ENCODE measurements at places on chromosomes 5 and 9. TPM values are rescaled to one million over a fixed set of nuclear protein-coding genes. Genes with fewer than 3 reads are reported as not detected.

The SV2C gene
- total RNA-seq = not detected

DNA sequence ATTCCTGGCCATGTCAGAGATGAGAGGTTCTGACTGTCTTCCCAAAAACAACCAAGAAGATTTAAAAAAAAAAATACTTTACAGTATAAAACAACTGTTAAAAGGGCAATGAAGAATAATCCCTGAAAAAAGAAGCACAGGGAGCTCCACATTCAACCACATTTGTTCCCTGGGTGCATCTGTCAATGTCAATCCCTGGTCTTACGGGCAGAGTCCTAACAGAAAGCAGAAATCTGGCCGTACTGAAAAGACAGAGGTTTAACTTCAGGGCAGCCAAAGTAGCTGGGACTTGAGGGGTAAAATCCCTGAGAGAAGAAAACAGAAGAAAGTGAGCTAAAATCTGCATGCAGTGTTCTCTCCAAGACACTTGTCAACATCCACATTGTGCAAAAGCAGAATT is 76.6 kb downstream of the RICTOR start:
- no peak for DNase-seq

- DNase-seq = no peak
Observed at GRCh38 chr9:93068956-93069355, 10.5 kb downstream of the SUSD3 start.

DNA sequence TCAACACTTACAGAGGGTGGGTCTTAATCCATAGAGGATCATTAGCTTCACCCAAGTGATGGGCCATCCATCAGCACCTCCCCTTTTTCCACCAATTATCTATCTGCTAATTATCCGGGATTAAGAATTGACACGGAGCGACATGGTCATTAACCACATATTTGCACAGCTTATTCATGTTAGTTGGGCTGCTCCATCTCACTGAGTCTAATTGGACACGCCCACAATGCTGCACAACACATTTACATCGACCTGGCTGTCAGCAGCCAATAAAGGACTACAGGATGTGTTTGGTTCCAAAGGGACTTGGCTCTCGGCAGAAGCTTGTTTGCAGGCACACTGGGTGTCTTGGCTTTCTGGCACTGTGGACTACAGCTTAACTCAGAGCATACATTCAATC is 21.6 kb downstream of the FOXE1 start:
- DNase-seq = no peak

- DNase-seq = no peak
Observed at GRCh38 chr5:154559398-154560276, 81.6 kb upstream of the HAND1 start.

The CCDC152 gene
- not detected for total RNA-seq

- peak; percentile 72 for DNase-seq
Observed at GRCh38 chr5:173881811-173882575, 6.2 kb upstream of the CPEB4 start.

The RNF183 gene
- total RNA-seq = not detected

DNA sequence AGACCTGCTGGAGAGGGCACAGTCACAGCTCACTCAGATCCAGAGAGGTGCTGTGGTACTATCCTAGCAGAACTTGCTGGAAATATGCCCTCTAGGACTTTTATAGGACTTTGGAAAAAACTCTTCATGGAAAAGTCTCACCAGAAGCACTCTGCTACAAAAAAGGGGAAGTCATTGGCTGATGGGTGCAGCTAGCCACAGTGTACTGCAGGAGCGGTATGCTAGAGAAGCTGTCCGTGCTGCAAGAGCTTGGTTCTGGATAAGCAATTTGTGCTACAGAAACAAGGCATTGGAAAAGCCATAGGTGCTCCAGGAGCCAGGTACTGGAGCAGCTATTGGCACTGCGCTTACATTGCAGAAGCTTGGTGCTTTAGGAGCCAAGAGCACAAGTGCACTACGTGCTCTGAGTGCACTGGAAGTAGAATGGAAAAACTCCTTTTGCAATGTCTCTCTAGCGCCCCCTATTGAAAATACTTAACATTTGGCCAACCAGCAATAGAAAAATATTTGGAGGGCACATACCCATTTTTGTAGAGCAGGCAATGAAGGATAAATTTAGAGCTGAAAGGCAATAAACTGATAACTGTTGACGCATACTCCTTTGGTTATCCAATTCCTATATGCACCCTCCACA is 83.4 kb downstream of the MEGF10 start:
- no peak for DNase-seq

- DNase-seq = no peak
Observed at GRCh38 chr9:116718111-116718510, 31.0 kb downstream of the TRIM32 start.

DNA sequence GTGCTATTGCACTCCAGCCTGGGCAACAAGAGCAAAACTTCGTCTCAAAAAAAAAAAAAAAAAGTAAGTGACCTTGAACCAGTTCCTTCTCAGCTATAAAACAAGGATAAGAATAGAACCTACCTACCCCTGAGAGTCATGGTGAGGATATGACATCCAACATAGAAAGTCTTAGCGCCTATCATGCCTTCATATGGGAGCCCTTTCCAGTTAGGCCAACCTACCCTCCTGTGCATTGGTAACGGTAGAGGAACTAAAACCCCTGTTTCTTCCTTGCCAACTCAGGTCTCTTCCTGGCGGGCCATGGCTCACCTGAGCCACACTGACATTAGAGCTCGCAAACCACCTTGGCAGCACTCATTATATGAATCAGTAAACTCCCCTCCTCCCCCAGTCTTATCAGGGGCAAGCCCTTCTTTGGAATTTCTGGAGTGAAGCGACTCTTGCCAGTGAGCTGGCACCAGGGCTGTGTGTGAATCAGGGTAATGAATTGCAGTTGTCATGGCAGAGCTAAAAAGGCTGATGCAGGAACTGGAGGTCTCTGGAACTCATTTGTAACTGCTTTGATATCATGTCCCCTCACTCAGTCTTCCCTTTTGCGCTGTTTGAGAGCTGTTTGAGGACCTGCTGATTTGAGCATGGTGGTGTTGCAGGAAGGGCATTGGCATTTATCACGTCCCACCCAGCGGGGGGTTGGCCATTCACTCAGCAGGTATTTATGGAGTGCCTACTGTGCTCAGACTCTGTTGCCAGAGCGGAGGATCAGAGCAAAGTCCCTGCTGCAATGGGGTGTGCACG is 10.3 kb downstream of the WWC1 start:
- peak; percentile 94 for DNase-seq

GRCh38 chr5:68214482-68215207 is 911 bp upstream of the PIK3R1 start:
- DNase-seq = peak; percentile 12

- DNase-seq = no peak
Observed at GRCh38 chr9:133727277-133727875, 10.8 kb downstream of the SARDH start.

GRCh38 chr9:129637102-129637501 is 4.8 kb downstream of the ASB6 start:
- no peak for DNase-seq

GRCh38 chr5:66789434-66789833 is 193.2 kb downstream of the MAST4 start:
- DNase-seq = no peak

The NKD2 gene
- not detected for total RNA-seq

The GHR gene
- total RNA-seq = 1.1 TPM

DNA sequence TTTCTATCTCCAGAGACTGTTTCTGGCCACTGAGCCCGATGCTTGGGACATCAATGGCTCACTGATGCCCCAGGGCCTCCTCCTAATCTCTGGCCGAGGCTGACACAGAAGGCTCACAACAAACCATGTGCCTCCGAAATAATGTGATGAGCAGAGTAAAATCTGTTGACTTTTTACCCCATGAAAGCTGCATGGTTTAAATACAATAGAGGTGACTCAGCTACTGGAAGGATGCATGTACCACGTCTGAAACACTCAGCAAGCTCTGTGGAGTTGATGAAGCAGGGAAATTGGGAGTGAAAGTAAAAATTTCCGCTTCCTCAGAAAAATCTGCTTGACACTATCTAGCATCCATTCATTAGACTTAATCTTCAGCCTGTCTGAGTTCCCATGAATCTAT is 111.1 kb upstream of the EQTN start:
- DNase-seq = peak; percentile 36

The ALDH7A1 gene
- 42.4 TPM for total RNA-seq

DNA sequence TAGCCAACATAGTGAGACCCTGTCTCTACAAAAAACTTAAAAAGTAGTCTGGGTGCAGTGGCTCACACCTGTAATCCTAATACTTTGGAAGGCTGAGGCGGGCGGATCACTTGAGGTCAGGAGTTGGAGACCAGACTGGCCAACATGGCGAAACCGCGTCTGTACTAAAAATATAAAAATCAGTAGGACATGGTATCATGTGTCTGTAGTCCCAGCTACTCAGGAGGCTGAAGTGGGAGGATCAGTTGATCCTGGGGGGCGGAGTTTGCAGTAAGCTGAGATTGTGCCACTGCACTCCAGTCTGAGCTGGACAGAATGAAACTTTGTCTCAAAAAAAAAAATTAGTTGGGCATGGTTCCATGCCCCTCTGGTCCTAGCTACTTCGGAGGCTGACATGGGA is 57.9 kb upstream of the MIER3 start:
- no peak for DNase-seq

DNA sequence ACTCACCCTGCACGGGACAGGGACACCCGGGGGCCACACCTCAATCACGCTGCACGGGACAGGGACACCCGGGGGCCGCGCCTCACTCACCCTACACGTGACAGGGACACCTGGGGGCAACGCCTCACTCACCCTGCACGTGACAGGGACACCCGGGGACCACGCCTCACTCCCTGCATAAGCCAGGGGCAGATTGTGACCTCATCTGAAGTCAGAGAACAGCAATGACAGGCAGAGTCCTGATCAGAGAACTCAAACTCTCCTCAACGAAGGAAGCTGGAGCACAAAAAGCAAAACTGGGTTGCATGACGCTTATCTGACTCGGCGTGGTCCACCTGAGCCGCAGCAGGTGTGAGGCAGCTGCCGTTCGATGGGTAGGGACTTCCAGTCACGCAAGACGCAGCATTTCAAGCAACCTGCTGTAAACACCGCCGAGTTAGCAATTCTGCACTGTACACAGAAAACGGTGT is 3.2 kb downstream of the TERT start:
- no peak for DNase-seq

The SLC6A3 gene
- not detected for total RNA-seq

DNA sequence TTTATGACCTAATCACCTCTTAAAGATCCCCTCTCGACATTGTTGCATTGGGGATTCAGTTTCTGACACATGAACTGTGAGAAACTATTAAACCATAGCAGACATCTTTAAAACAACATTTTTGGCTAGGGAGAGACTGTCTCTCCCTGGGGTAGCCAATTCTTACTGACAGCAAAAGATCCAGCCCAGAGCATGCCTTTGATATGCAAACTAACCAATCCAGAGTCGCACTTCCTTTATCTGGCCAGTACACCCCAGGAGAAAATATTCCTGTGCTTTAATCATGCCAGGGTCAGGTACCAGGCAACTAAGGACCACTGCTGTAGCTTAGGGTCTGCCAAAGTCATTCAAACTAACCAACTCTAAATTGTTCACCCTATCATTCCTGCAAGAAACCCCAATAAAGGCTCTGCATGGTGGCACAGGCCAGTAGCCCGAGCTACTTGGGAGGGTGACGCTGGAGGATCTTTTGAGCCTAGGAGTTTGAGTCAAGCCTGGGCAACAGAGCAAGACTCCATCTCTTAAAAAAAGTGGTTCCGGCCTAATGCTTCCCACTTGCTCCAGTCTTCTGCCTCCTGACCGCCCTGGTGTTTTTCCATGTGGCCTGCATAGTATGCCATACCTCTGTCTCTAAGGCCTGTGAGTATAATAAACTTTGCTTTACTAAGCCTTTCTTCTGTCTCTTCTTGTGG is 62.3 kb upstream of the DAPK1 start:
- DNase-seq = no peak

- DNase-seq = no peak
Observed at GRCh38 chr9:29511680-29512079, 1938.4 kb upstream of the C9orf72 start.

- no peak for DNase-seq
Observed at GRCh38 chr9:104448036-104448435, 56.0 kb upstream of the OR13F1 start.

The SLC1A3 gene
- not detected for total RNA-seq
